ENCODE measurements at places on chromosomes 3 and 15.

DNA sequence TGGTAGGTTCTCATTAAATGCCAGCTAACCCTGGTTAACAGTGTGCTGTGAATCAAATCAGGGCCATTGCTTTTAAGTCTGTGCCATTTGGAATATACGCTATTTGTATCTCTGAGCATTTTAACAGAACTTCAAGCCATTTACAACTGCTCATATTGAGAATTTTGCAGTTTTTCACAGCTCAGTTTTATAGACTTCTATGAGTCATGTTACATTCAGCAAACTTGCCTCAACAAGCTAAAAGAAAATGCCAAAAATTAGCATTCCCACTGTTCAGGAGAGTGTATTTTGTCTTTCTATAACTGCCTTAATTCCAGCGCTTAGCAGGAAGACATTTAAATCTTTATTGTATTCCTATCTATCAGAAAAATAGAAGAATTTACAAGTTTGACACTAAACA, 196.4 kb downstream of the GBE1 start:
- DNase-seq = no peak

DNA sequence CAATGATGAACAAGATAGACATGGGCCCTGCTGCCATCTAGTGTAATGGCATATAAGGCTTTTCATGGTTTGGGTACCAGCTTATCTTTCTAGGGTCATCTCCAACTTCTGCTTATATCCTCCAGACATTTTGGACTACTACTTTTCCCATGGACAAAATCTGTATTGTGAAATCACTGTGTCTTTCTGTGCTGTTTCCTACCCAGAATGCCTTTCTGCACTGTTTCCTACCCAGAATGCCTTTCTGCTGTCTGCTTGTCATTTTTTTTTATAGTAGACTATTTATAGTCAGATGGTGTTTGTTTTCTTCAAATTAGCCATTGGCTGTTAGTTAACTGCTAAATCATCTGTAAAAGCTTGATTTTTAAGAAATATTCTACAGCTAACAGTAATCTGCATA, 20.1 kb downstream of the VPS8 start:
- DNase-seq = no peak

DNA sequence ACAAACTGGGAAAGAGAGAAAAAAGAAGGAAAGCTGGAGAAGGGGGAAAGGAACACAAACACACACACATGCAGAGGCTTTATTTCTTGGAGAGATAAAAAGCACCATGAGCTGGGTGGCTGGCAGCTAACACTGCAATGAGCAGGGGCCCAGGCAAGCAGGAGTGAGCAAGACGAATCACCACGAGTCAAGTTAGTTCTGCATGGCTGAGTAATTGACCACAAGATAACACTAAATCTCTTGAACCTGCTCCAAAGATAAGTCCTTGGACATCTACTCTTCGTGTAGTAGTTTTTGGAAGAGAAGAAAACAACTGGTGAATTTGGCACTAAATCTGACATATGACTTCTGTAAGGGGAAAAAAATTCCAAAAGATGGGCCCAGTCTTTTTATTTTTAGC, 100.9 kb downstream of the MYO5A start:
- DNase-seq = no peak

GRCh38 chr3:89087851-89088250, 19.6 kb upstream of the EPHA3 start:
- DNase-seq = no peak

GRCh38 chr3:160257606-160258005, 32.4 kb downstream of the C3orf80 start:
- no peak for DNase-seq

GRCh38 chr15:61621146-61621545, 392.0 kb upstream of the RORA start:
- DNase-seq = no peak

DNA sequence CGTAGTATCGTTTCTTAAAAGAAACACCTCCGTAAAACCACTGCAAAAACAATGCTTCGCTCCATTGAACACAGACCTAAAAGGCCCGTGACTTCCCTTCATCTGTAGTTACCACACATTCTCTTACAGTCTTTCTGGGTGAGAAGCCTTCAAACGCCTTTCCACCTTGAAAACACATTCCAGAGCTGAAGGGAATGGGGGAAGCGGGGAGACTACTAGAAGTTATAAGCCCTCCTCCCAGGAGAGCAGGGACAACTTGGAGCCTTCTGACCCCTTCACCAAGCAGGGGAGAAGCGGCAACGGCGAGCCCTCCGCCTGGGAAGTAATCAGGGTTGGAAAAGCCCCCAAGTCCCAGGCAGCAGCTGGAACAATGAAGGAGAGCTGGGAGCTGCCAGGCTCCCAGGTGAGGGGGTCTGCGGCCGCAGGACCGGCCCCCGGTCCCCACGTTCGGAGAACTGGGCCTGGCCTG, 461 bp downstream of the SECISBP2L start:
- DNase-seq = no peak

- DNase-seq = no peak
These were observed 16.8 kb downstream of the EXOSC7 start for GRCh38 chr3:44992555-44993470.

DNA sequence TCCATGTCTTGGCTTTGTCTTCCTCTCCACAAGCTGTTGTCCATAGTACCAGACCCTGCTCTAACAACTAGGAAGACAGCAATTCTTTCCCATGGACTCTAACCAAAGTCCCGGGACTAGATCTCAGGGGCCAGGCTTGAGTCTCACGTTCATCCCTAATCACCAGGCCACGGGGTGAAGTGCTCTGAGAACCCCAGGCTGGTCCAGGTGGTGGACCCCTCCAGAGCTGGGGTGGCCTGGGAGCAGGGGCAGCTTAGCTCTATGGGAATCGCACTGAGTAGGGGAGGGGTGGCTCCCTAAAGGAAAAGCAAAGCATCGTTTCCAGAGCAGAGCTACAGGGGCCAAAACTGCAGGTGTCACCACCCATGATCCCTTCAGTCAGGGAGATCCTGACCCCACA, 150.9 kb downstream of the TPRA1 start:
- DNase-seq = no peak

- no peak for DNase-seq
These were observed 57.8 kb downstream of the IMPG2 start for GRCh38 chr3:101262393-101263240.

DNA sequence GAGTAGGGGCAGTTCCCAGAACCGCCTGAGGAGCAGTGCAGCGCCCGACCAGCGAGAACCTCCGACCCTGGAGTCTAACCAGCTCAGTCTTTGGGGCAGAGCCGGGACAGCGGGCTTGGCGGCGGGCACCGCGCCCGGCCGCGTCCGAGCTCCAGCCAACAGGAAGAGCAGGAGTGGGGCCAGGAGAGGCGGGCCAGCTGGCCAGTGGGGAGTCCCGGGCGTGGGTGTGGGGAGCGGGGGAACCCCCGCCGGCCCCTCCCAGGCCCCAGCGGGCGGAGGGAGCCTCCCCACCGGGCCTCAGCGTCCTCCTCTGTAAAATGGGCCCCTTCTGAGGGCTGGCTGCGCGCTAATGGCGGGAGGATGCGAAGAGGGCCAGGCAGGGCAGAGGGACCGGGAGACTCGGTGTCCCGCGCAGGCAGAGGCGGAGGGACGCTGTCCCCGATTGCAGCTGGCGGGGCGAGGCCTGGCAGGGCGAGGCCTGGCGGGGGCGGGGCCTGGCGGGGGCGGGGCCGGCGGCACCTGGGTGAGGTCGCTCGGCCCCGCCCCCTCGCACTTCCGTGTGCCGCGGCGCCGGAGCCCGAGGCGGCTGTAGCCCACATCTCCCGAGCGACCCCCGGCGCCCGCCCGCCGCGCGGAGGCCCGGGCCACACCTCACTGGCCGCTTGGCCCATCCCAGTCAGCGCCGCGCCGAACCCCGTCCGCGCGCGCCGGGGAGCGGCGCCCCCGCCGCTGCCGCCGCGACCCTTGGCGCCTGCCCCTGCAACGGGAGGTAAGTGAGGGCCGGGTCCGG, at the start of gene PRKCD:
Gene PRKCD (plus strand): TSS at position 550 of the 790 bp plus-strand sequence. CDS start 17,214 bp downstream, outside the sequence.
- DNase-seq = peak; percentile 86

DNA sequence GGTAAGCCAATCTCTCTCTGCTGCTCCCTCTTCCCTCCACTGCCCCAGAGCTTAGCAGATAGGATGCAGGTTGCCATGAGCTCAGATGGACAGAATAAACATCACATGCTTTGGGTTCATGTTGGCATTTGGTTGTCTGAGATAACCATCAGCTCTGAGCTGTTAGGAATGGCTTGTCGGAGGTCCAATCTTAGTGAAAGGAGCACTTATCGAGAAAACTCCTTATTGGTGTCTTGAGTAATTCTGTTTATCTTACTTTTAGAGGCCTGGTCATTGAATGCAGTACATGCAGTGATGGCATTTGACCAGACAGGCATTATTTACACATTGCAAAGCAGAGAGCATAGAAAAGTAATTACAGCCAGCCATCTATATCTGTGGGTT, 99.7 kb downstream of the CEMIP start:
- no peak for DNase-seq

- no peak for DNase-seq
These were observed 9.3 kb downstream of the EFCC1 start for GRCh38 chr3:129010310-129010956.

DNA sequence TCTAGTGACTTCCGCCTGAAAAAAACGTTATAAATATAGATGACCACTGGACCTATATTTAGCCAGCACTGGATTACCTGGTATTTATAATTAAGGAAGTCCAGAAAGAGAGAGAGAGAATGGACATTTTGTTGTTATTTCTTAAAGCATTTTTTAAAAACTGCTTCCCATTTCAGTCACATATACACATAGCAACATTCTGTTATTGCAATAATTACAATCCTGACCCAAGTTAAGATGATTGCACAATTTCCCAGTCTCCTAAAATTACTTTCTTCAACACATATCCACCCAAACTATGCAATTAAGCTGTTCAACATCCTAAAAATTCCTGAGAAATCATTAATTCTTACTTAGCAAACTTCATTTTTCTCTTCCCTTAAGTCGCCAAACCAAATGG, 37.7 kb downstream of the PCSK6 start:
- no peak for DNase-seq

GRCh38 chr3:177300842-177301241, 103.6 kb upstream of the TBL1XR1 start:
- DNase-seq = no peak

All from stimulated activated effector memory CD8-positive, alpha-beta T cell treated with anti-CD3 and anti-CD28 coated beads, Interleukin-12 subunit alpha, Interleukin-12 subunit beta, amount 100 ng/mL, for 72 hours (primary cell).